ENCODE measurements at places on chromosomes 13 and 19.

- no peak for DNase-seq
Observed at GRCh38 chr13:36131222-36131930, at the start of gene DCLK1. DCLK1 (minus strand) TSS chr13:36131382.

GRCh38 chr13:99829593-99830239 is 141.9 kb downstream of the ZIC5 start:
- DNase-seq, result no peak

- DNase-seq, result no peak
Observed at GRCh38 chr13:104592127-104592526, 1525.9 kb upstream of the SLC10A2 start.

DNA sequence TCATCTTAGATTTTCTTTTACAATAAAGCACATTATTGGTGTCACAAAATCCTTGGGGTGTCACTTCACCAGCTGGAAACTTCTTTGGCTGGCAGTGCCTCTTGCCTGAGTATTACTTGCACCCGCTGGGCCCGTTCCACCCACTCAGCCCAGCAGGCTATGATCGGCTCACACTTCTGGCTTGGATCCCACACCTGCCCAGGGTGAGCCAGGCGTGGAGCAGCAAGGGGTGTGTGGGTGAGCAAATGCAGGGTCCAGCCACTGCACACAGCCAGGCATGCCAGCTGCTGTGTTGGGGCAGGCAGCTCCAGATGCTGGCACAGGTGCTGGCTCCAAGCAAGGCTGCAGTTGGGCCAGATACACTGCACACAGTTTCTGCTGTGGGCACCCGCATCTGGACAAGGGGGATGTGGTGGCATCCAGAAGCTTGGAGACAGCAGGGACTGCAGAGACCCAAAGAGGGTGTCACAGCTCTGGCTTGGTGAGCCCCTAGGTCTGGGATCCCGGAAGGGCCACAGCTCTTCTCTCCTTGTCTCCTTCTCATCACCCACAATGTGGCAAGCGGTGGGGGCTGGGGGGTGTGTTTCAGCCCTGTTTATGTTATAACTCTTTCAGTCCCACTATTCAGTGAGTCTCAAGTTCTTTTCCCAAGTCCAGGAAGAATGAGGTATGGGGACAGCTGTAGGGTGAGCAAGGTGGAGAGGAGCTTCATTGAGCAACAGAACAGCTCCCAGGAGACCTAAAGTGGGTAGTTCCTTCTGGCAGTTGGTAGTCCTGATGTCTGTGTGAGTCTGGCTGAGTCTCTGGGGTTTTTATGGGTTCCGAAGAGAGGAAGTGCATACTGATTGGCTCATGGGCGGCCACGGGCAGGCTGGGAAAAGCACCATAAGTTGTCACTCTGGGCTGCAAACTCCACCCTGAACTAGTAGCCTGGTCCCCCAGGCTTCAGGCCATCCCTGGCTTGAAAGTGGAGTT is 25.3 kb upstream of the TBC1D4 start:
- DNase-seq, result no peak

DNA sequence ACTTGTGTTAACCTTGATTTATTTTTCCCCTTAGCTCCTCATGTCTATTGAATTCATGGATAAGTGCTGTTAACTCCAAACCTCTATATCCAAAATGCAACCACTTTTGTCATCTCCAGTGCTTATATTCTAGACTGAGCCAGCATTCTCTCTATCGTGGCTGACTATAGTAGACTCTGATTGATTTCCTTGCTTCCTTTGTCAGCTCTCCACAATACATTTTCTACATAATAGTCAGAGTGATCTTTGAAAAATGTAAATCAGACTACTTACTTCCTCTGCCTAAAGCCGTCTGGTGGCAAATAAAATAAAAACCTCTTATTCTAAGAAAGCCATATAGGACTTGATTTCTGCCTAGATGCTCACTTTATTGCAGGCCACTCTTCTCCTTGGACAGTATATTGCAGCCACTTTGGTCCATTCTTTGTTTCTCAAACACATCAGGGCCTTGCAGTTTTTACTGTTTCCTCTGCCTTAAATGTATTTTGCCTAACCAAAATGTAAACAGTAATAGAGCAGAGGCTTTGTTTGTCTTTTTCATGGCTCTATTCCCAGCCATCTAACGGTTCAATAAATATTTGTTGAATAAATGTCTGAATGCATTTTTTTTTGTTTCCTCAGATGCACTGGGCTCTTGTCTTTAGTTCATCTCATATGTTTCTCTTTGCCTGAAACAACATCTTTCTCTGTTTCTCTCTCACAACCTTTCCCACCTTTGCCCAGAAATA is 243.6 kb upstream of the CSNK1A1L start:
- DNase-seq, result no peak

GRCh38 chr13:44620057-44620456 is 43.9 kb upstream of the TSC22D1 start:
- no peak for DNase-seq

DNA sequence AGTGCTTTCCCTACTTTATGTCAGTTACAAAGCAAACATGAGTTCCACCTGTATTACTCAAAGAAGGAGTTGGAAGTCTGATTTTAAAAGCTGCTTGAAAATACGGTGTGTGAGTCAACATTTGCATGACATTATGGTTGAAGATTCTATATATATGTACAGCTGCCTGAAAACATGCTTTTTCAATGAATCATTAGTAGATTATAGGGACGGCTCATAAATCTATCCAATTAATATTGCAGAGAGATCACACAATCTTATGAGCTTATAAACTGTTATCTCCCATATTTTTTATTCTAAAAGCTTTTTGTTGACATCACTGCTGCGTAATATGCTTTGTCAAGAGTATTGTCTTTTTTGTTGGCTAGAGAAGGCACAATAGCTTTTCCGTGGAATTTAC is 873.8 kb downstream of the SLITRK6 start:
- DNase-seq, result no peak
